ENCODE measurements at places on chromosomes 12 and 14. TPM values are rescaled to one million over a fixed set of nuclear protein-coding genes. Genes with fewer than 3 reads are reported as not detected.

DNA sequence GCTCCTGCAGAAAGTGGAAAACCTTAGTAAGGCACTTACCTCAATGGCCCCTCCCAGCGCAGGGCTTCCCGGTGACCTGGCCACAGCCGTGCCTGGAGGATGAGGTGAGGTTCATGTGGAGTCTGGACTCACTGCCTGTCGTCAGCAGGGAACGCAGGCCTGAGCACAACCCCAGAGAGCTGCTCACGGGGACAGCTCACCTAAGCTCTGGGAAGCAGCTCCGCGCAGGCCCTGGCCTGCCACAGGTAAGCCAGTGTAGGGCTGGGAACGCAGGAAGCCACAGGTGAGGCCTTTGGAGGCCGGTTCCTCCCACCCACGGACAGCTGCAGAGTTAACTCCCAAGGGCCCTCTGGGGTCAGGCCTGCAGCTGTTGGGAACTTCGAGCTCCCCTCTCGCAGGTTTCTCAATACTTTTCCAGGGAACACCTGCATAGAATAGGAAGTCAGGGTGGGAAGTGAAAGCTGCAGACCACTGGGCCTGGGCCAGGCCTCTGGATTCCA lies 32.7 kb downstream of the ANAPC7 start:
- no peak for DNase-seq

DNA sequence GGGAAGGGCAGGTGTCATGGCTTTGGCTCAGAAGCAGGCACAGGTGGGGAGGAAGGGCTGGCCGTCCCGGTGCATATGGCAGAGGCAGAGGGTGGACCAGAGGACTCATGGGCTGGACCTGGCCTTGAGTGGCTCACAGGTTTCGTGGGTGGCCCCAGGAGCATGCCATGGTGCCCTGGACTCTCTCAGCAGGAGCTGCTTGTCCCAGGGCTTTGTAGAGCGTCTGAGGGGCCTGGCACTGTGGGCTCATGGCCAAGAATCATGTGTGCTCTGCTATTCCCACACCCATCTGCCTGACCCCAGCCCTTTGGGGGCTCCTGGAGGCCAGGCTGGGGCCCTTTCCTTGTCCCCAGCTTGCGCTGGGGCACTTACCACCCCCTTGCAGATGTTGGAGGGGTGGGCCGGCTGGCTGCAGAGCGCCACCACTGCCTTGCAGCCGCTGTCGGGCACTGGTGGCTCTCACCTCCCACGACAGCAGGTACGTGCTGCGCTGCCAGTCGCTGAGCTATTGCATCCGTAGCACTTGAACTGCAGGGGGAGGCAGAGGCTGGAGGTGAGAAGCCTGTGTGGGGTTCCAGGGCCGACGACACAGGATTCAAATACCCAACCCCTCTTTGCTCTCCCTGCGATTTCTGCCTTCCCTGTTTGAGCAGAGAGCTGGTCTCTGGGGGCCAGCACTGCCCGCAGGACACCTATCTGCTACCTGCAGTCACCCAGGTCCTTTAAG lies 187.4 kb upstream of the PRMT8 start:
- peak; percentile 47 for DNase-seq

Gene ATL1
- total RNA-seq: 5.9 TPM

Gene PTPRR
- total RNA-seq: 3.5 TPM

- DNase-seq: no peak
Measured at GRCh38 chr14:101474563-101475455, 86.5 kb upstream of the DIO3 start.
